ENCODE measurements at places on chromosomes 5 and 9.

DNA sequence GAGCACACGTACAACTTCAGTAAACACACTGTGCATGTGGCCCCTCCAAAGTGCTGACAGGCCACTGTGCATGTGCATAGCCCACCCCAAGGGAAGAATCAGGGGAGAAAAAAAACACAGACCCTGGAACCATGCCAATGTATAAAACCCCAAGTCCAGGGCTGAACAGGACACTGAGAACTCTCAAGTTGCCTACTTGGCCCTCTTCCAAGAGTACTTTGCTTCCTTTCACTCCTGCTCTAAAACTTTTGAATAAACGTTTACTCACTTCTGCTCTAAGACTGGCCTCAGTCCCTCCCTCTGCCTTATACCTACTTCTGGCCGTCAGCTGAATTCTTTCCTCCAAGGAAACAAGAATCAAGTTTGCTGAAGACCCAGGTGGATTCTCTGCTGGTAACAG, 77.7 kb upstream of the NFIB start:
- DNase-seq = no peak

- no peak for DNase-seq
These were observed 29.8 kb upstream of the UGT3A2 start for GRCh38 chr5:36096486-36096885.

- no peak for DNase-seq
These were observed 119.4 kb downstream of the TTC39B start for GRCh38 chr9:15187589-15187988.

- no peak for DNase-seq
These were observed 41.2 kb upstream of the ITGA1 start for GRCh38 chr5:52746539-52746938.

DNA sequence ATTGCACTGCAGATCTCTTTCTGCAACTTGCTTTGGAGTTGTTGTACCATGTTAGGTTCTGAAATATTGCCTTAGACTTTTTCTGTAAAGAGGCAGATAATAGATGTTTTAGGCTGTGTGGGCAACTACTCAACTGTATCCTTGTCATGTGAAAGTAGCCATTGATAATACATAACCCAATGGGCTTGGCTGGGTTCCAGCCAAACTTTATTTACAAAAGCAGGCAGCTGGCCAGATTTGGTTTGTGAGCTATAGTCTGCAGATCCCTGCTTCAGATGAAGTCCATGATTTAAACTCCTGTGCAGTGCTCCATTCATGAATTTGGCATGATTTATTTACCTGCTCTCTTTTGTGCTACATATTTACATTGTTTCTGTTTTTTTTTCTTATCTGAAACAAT, 300.4 kb downstream of the IRX2 start:
- no peak for DNase-seq
